ENCODE measurements at places on chromosomes 5 and 9.

DNA sequence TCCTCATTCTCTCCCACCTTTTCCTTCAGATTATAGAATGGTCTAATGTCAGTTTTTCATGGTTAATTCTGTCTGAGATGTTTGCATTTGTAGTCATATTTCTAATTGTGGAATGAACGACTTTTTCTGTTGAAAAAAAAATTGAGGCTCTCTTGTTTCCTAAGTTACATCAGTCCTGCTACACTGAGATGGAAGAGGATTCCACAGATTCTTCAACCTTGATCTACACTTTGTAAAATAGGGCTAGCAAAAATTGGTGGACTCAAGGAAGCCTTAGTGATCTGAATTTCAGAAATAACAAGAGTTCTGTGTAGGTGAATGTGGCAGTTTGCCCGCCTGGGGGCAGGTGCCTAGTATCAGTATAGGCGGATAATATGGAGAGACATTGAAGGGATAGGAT is 51.9 kb downstream of the ERBIN start:
- no peak for DNase-seq

GRCh38 chr5:138706655-138707480 is 46.4 kb upstream of the CTNNA1 start:
- DNase-seq = peak; percentile 53

DNA sequence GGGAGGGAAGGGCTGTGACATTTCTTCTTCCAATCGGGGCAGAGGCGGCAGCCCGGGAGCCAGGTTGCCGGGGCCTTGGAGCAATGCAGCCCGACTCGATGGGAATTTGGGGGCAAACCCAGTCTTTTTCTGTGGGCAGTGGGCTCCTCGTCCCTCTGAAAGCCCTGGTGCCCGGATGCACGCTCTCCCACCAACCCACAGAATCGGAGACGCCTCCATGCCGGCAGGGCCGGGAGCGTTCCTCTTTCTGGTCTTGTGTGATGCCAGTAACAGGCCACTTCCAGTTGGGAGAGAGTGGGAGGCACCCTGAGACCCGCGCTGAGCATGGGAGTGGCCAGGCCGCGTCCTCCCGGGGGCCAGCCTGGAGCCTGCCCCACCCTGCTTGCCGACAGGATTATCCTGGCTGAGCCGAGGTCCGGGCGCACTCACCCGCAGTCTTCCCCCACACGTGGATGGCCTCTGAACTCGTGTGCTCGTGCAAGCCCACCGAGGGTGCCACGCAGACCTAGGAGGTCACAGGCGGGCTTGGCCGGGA is 17.8 kb downstream of the OLFM1 start:
- no peak for DNase-seq

DNA sequence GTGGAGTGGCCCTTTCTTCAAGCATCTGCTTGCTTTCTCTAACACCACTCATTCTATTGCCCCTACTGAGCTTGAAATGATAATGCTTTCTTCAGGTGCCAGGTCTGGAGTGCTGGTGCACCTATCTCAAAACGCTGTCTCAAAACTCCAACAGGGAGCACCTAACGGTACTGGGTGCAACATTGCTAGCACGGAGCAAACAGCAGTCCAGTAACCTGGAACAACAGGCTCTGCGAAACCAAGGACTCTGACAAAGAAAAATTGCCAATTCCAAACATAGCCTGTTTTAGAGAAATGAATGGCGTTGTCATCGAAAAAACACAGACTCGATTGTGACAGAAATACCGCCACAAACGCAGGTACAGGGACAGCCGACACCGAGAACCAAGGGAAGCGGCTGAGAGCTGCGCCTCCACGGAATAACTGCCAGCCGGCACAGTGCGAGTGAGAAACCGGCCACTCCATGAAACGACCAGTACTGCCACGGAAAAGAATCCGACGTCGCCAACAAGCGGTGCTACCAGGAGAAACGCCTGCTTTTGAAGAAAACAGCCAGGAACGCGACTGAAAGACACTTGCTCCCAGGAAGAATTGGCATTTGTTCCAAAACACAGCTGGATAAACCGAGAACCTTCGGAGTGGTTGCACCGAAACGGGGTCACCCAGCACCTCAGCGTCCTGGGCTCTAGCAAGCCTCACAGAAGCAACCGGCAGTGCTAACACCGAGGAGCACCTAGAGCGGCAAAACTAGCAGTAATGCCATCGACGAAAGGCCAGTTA is 3.1 kb downstream of the ANXA2R start:
- DNase-seq = no peak

DNA sequence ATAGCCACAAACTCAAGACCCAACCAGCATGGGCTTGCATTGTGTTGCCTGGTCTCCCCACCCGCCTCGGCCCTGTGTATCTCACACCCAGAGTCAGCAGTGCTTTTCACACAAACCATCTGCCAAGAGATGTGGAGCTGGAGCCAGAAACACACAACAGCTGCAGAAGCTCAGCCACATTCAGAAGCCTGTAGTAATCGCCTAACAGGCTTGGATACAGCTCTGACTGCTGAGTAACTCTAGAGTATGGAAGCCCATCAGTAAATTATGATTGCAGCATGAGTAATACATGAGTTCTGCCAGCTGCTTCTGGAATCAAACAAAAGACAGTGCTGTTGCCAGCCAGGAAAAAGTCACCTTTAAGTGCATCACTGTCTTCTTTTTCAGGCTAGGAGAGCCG is 16.0 kb downstream of the TEK start:
- peak; percentile 75 for DNase-seq

Measured in fibroblast of skin of left quadriceps (primary cell).